Stimulated activated CD8-positive, alpha-beta memory T cell treated with anti-CD3 and anti-CD28 coated beads, Interleukin-15, amount 100 ng/mL, for 24 hours (primary cell): ENCODE measurements at places on chromosomes 11 and 22.

DNA sequence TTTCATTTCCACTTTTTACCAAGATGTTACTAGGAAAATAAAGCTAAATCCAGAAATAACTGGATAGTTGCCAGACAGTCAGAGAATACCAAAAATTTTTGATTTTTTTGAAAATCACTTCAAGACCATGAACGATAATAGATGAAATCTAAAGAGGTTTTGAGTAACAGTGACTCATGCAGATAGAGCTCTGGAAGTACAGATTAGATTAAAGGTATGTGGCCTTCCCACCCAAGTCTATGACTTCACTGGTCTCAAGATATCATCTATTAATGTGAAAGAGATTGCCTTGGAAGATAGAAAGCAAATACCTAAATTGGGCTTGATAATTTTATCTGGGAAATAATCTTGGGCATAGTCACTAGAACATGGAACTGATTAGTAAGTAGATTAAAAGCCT, 415.9 kb downstream of the METTL15 start:
- DNase-seq, result no peak

GRCh38 chr11:115391598-115391997, 112.6 kb downstream of the CADM1 start:
- DNase-seq, result no peak

DNA sequence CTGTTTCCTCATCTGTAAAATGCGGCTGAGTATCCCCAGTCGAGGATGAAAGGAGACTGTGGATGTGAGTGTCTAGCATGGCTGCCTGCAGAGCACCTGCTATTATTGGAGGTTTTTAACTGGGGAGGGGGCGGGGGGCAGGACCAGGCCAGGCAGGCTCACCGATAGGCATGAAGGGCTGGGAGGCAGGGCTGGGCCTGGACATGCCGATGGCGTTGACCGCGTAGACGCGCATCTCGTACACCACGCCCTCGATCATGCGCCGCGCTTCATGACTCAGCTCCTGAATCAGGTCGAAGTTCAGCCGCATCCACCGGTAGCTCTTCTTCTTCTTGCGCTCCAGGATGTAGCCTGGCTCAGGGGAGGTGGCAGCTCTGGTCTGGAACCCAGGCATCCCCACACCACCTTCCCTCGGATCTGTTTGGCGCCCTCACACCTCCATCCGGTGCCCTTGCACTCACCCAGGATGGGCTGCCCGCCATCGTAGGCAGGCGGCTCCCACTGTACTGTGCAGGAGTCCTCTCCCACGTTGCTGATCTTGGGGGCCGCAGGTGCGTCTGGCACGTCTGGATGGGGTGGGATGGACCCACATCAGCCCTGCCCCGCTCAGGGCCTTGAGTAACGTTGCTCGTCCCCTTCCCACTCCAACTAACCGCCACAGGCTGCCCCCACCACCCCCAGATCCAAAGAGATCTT, 15.1 kb downstream of the MYBPC3 start:
- no peak for DNase-seq

- no peak for DNase-seq
These were observed 156.8 kb upstream of the BDNF start for GRCh38 chr11:27857014-27857413.
